H7 (cell line): ENCODE measurements at places on chromosomes 4 and X.

DNA sequence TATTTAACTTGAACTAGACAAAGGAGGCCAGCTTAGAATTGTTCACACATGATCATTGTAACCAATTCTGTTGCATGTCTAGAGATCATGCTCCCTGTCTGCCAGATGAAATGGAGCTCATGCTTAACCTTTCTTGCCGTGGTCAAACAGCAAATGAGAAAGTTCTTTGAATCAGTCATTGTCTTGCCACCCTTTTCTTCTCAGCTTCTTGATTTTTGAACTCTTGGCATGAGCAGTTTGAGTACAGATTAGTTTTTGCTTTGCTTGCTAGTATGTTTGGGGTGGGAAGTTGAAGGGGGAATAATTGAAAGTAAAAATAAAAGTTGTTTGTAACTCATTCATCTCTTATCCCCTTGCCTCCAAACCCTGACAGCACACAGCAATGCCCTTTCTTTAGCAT is 4.7 kb downstream of the MTM1 start:
- no peak for DNase-seq

DNA sequence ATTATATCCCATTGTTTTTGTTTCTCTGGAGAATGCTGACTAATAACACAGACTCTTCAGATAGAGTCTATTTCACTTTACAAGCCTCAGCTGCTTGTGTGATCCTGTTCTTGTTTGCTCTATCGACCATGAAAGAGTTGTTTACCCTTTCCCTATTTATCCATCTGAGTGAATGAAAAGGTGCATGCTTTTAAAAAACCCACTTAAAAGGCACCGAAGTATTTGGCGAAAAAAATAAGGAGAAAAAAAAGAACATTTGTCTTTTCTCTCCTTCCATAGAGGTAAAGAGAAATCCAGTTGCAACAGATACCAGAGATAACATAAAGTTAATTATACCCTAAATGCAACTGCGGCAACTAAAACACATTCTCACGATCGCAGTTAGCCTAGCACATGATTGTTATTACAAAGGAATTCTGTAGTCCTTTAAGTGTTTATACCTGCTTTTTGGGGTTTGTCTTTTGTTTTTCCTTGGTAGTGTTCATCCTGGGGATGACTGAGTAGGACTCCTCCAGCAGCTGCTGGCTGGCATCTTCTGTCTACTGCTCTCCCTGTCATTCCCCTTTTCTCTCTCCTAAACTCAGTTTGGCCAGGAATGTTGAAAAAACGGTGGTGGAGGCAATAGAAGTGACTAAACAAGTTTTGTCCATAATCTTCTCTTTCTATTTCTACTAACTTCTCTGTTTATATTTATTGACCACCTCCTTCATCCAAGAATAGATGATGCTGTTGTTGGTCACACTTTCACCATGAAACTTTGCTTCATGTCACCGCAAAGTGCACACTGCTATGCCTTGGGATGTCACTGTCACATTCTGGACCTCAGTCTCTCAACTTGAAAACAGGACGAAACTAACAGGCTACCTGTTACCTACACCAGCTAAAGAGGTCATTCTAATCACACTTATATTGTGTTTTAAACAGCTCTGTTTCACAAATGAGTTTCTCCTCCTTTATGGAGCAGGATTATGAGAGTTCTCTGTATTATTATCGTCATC is 41.9 kb upstream of the FRAS1 start:
- DNase-seq, result no peak

GRCh38 chr4:120755864-120756263 is 166.7 kb downstream of the PRDM5 start:
- no peak for DNase-seq

GRCh38 chr4:110953898-110954297 is 331.0 kb upstream of the PITX2 start:
- DNase-seq, result no peak

- DNase-seq, result no peak
Measured at GRCh38 chrX:11461201-11462001, 168.2 kb downstream of the AMELX start.
